ENCODE measurements at places on chromosomes 4 and X.
A peak's percentile ranks its signal among the peaks of the same experiment; 100 is the strongest.

DNA sequence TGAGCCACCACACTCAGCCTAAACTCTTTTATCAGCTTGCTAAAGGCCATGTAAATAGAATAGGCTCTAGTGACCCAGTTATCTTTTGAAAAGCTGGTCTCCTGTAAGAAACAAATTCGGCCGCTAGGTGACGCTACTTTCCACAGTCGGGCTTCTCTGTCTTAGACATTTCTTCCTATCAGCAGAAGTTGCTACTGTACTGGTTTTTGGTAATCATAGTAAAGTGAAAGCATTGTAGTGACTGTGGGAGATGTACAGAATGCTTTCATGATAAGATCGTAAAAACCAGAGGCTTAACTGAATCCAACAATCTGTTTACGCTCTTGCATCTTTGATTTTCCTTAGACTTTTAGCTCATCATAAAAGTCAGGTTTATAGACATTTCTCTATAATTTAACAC lies 82.6 kb downstream of the GK start:
- DNase-seq: peak; percentile 62

GRCh38 chr4:32499171-32499570 lies 1779.0 kb downstream of the PCDH7 start:
- no peak for DNase-seq

GRCh38 chr4:38065900-38066299 lies 105.7 kb downstream of the PTTG2 start:
- DNase-seq: no peak

DNA sequence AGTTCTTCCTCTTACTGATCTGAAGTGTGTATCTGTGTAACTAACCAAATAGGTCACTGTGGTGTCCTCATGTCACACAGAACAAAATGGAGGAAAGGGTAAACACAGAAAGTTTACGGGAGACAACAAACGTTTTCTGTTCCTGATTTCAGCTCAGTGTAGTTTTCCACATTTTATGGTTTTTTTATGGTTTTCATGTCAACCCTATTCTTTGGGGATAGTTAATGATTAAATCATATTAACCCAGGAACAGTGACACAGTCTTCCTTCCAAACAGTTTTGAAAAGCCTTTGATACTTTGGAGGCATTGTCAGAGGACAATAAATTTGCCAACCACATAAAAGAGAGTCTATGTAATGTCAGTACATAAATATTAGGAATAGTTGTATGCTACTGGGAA lies 4.2 kb downstream of the LNX1 start:
- DNase-seq: no peak

DNA sequence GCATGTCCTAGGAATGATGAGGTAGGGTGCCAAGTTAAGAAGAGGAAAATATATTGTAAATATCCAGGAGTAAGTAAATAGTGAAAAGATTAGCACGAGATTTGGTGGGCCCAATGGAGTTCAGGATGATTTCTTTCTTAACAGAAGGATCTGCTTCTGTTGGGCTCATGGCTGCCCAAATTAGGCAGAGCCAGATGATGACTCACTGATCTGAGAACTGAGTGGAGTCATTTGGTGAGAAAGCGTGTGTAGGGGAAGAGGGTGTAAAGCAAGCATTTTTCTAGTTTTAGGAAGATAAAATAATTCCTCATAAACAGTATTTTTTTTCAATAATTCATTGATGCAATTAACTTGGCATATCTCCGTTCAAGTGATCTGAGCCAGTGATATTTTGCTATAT lies 1.6 kb downstream of the TBX22 start:
- DNase-seq: no peak

GRCh38 chr4:95388911-95389310 lies 159.9 kb downstream of the UNC5C start:
- no peak for DNase-seq

- no peak for DNase-seq
Observed at GRCh38 chr4:29153642-29154041, 1566.5 kb upstream of the PCDH7 start.

DNA sequence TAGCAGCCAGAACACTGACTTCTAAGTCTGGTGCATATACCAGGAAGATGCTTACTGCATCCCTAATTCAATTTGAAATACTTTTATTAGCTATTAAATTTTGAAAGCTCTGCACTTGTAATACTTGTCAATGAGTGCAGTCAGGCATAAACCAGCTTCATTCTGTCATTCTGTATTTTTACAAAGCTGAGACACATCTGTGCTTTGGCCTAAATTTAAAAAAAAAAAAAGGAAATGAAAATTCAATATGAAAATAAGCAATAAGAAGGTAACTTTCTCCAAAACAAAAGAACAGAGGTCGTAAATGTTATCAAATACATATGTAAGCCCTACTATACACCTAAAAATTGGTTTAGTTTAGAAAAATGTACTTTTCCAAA lies 7.0 kb downstream of the SMIM14 start:
- no peak for DNase-seq

- peak; percentile 50 for DNase-seq
Observed at GRCh38 chr4:47010912-47011446, 17.6 kb upstream of the GABRA4 start.

DNA sequence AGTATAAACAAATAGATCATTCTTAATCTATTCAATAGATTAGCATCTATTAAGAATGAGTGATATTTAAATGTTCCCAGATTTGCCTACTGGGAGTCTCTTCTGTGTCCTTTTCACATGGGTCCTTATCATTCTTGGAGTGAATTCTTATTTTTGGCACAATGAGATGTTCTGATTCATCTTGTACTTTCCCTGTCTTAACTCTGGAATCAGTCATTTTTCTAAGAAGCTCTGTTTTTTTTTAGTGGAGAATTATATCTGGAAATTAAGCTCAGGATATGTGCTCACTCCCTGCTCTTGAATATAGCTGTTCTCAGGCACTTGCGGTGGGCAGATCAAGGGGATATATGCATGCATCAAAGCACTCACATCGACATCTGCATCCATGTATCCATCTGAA lies 625.3 kb upstream of the HS3ST1 start:
- no peak for DNase-seq

DNA sequence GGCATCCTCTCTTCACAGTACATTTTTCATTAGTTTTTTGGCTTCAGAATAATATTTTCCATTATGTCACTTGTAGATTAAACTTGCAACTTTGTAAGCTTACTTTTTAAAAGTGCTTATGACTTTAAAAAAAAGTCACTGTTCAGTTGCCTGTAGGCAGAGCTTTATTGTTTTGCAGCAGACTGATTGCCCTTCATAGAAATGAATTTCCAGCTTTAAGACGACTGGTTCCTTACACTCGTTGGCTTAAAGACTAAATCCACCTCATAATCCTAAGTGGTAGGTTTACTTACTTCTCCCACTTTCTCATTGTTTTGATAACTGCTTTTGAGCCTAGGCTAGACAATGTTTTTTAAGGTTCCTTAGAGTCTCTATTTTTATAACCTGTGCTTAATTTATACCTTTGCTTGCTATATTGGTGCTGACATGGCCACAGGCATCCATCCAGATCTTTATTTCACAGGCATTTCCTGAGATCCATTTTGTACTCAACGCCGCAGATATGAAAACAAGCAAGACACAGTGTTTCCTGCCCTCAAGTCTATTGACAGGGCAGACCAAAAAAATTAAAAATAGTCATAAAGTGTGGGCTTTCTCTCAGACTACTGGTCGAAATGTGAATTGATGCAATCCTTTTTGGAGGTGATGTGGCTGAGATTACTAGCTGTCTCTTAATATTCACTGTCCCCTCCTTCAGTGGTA lies 12.6 kb upstream of the IL13RA2 start:
- DNase-seq: no peak

DNA sequence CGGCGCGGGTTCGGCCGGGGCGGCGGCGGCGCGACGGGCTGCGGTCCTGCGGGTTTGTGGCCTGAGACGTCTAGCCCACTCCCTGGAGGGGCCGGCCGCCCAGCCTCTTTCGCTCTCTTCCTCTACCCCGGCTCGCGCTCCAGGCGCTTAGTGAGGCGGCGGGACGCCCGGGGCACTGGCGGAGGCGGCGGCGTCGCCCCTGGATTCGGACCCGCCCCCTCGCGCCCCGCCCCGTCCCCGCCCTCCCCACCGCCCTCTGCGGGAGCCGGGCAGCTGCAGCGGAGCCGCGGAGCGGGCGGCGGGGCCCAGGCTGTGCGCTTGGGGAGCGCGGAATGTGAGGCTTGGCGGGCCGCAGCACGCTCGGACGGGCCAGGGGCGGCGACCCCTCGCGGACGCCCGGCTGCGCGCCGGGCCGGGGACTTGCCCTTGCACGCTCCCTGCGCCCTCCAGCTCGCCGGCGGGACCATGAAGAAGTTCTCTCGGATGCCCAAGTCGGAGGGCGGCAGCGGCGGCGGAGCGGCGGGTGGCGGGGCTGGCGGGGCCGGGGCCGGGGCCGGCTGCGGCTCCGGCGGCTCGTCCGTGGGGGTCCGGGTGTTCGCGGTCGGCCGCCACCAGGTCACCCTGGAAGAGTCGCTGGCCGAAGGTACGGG lies at the start of gene BMP2K:
Gene BMP2K, plus strand, starts transcription at position 272 of the 650 bp plus-strand sequence. Its CDS starts 194 bp downstream, at position 466.
- peak; percentile 75 for DNase-seq

- no peak for DNase-seq
Observed at GRCh38 chrX:151714362-151714761, 1.5 kb upstream of the FATE1 start.

GRCh38 chr4:16289897-16290554 lies 63.8 kb upstream of the TAPT1 start:
- no peak for DNase-seq

DNA sequence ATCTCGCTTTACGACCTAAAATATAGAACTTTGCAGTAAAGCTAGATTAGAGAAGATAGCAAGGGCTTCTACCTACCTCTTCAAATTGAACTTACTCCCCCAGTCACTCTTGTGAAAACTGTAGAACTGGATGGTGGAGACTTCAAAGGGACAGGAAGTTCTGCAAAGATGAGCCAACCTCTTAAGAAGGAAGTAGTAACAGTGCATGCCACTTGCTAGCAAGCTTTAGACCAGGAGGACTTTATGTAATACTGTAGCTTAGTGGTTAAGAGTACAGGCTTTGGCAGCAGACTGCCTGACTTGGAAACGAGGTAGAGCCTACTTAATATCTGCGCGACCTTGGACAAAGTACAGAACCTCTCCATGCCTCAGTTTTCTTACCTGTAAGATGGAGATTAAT lies 27.5 kb upstream of the VBP1 start:
- DNase-seq: peak; percentile 76

DNA sequence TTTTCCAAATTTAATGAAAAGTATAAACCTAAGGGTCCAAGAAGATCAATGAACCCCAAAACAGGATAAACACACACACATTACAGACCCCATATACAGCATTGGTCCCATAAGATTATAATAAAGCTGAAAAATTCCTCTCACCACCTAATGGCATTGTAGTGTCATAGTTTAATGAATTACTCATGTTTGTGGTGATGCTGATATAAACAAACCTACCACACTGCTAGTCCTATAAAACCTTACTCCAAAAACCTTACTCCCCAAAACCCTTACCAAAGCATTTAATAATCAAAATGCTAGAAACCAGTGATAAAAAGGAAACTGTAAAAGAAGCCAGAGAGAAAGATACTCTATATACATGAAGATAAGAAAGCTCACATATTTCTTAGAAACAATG lies 148.1 kb upstream of the SH3RF1 start:
- no peak for DNase-seq

DNA sequence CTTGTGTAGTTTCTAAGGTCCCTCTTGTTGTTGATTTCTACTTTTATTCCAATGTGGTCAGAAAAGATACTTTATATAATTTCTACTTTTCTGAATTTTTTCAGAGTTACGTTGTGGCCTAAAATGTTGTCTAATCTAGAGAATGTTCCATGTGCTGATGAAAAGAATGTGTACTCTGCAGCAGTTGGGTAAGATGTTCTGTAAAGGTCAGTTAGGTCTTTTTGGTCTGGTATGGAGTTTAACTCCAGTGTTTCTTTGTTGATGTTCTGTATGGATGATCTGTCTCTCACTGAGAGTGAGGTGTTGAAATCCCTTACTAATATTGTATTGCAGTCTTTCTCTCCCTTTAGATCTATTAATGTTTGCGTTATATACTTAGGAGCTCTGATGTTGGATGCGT lies 37.0 kb upstream of the GPRIN3 start:
- no peak for DNase-seq

- DNase-seq: peak; percentile 57
Observed at GRCh38 chr4:140851032-140851636, 94.9 kb upstream of the TBC1D9 start.

DNA sequence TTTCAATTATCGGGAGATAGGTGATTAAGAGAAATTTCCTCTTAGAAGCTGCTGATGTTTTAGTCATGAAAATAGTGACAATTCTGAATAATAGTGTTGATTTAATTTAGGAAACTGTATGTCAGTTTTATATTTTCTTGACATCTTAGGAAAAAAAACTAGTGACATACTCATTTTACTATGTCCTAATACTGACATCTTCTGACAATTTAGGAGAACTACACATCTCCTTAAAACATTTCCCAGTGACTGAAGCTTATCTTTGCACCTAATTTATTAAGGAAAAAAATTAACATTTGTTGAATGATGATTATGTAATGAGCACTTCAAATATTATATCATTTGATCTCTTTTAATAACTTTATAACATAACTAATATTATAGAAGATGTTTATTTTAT lies 42.0 kb upstream of the RBMXL3 start:
- no peak for DNase-seq

DNA sequence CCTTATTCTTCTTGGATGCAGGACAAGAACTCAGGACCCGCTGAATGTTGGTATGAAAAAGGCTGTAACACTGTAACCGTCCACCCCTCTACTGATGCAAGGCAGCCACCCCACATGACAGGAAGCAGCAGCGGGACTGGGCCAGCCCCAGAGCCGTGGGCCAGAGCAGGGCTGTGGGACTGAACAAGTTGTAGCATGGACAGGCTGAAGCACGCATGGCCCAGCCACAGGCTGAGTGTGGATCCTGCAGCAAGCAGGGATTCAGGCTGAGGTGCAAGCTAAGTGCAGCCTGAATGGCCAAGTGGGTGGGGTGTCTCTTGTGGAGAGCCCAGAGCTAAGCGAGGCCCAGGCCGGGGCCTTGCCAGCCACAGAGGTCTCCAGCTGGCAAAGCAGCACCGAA lies 632.2 kb downstream of the SPOCK3 start:
- no peak for DNase-seq

- DNase-seq: no peak
Observed at GRCh38 chrX:87895421-87895820, 377.8 kb downstream of the KLHL4 start.

DNA sequence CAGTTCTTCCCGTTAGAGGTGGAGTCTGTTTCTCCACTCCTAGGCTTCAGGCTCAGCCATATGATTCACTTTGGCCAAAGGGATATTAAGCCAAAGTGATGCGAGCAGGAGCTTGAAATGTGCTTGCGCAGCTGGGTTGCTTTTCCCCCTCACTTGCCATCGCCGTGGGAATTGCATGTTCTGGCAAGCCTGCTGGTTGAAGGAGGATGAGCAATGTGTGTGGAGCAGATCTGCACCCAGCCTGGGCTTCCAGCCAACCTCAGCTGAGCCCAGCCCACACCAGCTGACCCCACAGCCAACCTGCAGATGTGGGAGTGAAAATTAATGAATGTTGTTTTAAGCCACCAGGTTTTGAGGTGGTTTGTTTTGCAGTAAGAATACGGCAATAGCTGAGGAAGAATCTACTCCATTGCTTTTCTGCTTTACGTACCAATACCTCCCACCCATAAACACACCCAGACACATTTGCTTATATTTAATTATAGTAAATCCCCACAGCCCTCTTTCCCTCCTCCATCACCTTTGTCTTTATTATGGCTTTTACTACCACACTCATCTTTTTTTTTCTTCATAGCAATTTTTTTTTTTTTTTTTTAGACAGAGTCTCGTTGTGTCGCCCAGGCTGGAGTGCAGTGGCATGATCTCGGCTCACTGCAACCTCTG lies 132.8 kb upstream of the FUNDC1 start:
- DNase-seq: no peak
